Stimulated activated CD4-positive, alpha-beta T cell treated with anti-CD3 and anti-CD28 coated beads, Interleukin-4, amount 100 ng/mL, for 1 hour (primary cell): ENCODE measurements at places on chromosomes 3 and 15.

- no peak for DNase-seq
Measured at GRCh38 chr15:40471808-40472150, 995 bp downstream of the CHST14 start.

GRCh38 chr3:8608041-8608790 lies 36.4 kb downstream of the SSUH2 start:
- no peak for DNase-seq

DNA sequence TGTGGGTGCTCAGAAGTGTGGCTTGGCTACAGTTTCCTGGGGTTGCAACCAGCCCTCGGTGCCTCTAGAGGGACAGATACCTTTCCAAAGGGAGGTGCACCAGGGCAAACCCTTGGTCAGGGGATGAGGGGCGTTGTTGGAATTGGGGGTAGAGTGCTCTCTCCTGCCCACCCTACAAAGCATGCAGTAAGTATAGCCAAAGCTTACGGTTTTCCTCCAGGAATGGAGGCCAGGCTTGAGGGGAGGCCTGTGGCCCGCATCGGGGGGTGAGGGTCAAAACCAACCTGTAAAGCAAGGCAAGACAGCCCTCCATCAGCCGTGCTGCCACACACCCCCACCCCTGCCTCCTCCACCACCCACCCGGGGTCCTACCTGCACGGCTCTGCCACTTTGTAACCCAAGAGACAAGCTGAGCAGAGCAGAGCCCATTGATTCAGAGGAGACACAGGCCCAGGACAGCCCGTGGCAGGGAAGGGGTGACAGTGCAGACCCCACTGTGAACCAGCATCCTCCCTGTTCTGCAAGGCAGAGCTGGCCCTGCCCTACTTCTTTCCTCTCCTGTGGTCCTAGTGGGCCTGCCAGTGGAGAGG lies 41.5 kb downstream of the TLE3 start:
- no peak for DNase-seq

DNA sequence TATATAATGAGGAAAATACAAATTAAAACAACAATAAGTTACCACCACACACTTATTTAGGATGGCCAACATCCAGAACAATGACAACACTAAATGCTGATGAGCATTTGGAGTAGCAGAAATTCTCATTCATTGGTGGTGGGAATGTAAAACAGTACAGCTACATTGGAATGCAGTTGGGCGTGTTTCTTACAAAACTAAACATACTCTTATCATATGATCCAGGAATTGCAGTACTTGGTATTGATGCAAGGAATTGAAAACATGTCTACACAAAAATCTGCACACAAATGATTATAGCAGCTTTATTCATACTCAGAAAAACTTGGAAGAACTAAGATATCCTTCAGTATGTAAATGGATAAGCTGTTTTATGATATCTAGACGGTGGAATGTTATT lies 594.2 kb downstream of the ZBBX start:
- no peak for DNase-seq

GRCh38 chr3:168134931-168135330 lies 39.2 kb upstream of the GOLIM4 start:
- no peak for DNase-seq

DNA sequence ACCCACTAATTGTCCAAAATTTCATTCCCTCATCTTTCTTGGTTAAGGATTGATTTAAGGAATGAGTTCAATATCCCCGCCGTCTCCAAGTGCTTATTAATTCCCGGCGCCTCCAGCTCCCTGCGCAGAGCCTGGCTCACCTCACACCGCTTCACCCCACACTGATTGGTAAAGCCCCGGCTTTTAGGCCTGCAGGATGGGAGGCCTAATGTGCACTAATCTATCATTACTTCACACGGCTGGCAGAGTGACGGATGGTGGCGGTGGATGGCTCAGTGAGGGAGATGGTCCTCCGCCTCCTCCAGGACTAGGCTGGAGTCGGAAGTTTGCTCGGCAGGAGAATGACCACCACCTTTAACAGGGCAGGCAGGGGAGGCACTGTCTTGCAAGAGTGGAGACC lies 81.7 kb downstream of the MEGF11 start:
- DNase-seq: no peak

DNA sequence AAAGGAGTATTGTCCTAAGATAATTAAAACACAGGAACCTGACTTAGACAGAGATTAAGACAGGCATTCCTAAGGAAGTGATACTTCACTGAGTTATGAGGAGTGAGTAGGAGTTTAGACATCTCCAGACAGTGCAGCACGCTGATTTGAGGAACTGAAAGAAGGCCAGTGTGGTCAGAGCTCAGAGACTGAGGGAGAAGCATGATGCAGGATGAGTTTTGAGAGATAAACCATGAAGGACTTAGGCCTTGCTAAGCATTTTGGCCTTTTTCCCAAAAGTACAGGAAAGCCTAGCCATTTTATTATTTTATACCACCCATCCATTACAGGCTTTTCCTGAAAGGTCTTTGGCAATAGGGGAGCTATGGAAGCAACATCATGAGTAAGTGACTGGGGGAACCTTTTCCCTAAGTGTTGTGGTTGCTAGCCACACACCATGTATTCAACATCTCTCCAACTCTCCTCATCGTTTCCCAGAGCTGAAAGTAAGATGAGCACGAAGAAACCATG lies 375.6 kb upstream of the TPRG1 start:
- no peak for DNase-seq
